Immature natural killer cell (primary cell): ENCODE measurements at places on chromosomes 1 and 21. TPM values are rescaled to one million over a fixed set of nuclear protein-coding genes. Genes with fewer than 3 reads are reported as not detected.

TCP10L gene
- 0.75 TPM for polyA plus RNA-seq

LCA5L gene
- not detected for polyA plus RNA-seq

RGS13 gene
- polyA plus RNA-seq = not detected

S100A7 gene
- not detected for polyA plus RNA-seq

SLC16A4 gene
- not detected for polyA plus RNA-seq

SLC35E2B gene
- polyA plus RNA-seq = 14.4 TPM

PDZK1 gene
- polyA plus RNA-seq = not detected

SLFNL1 gene
- 0.32 TPM for polyA plus RNA-seq

MROH7 gene
- not detected for polyA plus RNA-seq

FCER1G gene
- 3,702 TPM for polyA plus RNA-seq

SLC2A5 gene
- polyA plus RNA-seq = 0.07 TPM

LCE1A gene
- polyA plus RNA-seq = not detected
